ENCODE measurements at places on chromosomes 11 and 22.

DNA sequence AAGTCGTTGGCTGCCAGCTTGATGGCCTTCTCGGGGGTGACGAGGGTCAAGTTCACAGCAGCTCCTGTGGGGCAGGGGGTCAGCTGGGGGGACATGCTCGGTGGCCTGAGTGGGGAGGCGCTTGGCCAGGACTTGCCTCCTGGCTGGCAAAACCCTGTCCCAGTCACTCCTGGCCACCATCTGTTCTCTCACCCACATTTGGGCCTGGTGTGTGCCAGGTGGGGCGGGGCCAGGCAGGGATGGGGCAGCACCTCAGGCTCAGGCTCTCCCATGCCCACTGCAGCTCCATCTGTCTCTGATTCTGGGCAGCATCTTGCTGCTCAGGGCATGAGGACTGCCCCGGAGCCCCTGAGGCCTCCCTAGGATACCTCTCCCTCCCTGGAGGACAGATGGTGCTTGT is 3.7 kb upstream of the CEND1 start:
- no peak for DNase-seq

- no peak for DNase-seq
Observed at GRCh38 chr11:107777110-107777509, 65.3 kb upstream of the SLN start.

GRCh38 chr11:12218909-12219308 is 108.5 kb downstream of the MICAL2 start:
- DNase-seq, result no peak

GRCh38 chr11:28269586-28269985 is 161.4 kb downstream of the METTL15 start:
- no peak for DNase-seq

GRCh38 chr11:11072067-11072466 is 214.2 kb upstream of the ZBED5 start:
- no peak for DNase-seq

GRCh38 chr11:61160487-61161189 is 588 bp downstream of the VPS37C start:
- DNase-seq, result peak; percentile 38

DNA sequence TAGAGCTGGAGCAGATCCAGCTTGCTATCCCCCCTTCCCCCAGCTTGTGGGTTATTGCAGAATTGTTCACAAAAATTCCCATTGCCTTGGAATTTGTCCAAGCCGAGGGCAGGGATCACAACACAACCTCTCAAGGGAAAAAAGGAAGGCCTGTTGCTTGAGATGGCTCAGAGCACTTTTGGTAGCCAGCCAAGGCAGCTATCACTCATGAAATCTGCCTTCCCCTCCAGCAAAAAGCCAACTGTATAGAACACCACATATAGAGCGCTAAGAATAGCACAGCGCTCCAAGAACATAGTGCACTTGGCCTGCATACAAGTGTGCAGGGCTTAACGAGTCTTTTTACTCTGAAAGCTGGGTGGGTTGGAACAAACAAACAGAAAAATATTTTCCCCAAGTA is 46.2 kb downstream of the FAM83F start:
- peak; percentile 16 for DNase-seq

DNA sequence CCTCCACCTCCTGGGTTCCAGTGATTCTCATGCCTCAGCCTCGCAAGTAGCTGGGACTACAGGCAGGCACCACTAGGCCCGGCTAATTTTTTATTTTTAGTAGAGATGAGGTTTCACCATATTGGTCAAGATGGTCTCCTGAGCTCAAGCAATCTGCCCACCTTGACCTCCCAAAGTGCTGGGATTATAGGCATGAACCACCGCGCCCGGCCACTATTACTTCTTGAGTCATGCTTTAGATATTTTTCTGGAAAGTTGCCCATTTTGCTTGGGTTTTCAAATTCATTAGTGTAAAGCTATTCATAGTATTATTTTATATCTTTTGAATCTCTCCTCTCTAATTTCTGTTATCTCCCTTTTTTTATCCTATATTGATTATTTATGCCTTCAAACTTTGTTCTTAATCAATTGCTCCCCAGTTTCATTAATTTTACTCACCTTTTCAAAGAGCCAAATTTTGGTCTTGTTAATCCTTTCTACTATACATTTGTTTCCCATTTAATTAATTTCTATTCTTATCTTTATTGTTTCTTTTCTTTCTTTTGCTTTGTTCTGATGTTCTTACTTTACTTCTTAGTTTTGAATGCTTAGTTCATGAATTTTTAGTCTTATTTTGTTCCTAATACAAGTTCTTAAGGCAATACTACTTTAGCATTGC is 10.3 kb upstream of the RAC2 start:
- peak; percentile 93 for DNase-seq

DNA sequence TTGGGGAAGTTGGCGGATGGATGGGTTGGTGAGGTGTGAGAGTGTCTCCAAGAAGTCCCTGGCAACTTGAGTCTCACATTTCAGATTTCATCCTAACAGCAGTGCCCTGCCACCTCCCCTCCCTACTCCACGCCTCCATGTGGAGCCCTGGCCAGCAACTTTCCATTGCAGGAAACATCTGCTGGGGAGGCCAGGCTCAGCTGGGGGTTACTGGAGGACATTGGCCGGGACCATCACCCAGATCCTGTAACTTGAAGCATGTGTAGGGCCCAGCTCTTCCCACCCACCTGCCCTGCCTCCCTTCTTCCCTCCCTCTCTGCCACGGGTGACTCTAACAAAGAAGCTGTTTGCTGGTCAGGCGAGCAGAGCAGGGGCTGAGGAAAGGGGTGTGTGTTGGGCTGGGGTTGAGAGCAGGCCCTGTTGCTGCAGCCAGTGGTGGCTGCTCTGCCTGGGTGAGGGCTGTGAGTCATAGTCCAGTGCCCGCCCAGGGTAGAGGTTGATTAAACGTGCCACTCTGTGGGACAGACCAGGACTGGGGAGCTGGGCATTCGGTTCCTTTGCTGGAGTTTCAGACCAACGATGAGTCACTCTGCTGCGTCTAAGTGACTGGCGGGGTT is 64.0 kb downstream of the SCN3B start:
- DNase-seq, result peak; percentile 70

DNA sequence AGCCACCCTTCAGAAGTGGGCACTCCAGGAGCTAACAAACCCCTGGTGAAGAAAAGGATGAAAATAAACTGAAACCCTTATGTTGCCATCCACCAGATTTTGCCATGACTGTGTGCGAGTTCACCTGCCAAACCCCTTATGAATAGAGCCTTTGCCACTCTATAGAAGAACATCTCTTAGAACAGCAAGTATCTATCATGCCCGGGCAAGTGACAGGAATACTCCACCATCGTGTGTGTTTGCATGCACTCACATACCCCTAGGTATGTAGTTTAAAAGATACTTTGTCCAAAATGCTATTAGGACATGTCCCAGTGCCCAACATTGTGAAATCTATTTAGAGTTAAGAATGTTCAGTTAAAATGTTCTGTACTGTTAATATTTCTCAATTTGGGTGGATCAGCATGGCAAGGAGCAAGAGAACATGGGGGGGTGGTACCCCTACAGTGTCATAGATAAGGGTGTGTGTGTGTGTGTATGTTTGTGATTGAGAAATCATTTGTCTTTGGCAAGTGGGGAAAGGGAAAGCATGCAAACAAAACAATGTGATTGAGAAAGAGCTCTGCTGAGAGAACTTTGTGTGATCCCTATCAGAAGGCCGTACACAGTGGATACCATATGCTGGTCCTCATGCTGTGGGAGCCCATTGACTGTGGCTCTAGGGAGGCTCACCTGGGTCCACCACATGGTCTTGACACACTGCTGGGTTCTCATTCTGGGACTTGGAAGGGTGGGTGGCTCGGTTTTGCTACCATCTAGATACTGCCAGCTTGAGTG is 94.9 kb downstream of the ZBTB16 start:
- DNase-seq, result no peak

GRCh38 chr11:131637469-131638175 is 267.2 kb downstream of the NTM start:
- DNase-seq, result no peak

- DNase-seq, result no peak
Observed at GRCh38 chr11:2160736-2161259, at the start of gene INS. INS (minus strand) TSS chr11:2161209; CDS start chr11:2160971, 238 bp downstream.

DNA sequence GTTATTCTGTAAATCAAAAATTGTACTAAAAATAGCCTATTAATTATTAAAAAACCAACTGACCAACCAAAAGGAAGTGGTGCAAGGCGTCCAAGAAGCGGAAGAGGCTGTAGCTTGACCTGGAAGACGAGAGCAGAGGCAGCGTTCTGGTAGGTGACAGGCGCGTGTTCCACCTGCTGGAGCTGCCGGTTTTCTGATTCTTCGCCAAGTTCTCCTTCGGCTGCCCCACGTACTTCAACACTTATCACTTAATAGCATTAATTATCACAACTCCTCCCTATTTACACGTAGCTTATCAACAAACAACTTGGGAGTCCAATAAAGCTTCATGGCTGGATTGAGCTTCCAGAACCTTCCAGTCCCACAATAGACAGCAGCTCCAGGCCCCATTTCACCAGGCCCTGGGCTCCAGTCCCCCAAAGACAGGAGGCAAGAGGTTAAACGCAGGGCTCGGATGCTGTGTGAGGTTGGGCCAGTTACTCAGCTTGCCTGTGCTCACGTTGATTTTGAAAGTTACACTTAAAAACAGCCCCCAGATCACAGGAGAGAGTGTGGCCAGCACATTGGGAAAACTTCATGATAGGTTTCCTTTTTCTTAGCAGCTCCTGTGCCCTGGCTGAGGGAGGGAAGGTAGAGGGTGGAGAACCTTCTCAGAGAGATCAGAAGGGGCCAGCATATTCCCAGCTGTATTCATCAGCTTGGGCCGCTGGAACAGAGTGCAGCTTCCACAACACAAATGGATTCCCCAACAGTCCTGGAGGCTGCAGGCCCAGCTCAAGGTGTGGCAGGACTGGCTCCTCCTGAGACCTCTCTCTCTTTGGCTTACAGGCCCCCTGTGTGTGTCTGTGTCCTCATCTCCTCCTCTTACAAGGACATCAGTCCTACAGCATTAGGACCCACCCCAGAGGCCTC is 54.2 kb upstream of the FGF3 start:
- DNase-seq, result no peak

GRCh38 chr22:18070041-18070440 is 7.7 kb upstream of the PEX26 start:
- no peak for DNase-seq

- DNase-seq, result peak; percentile 52
Observed at GRCh38 chr11:65645710-65646109, 7.8 kb downstream of the SIPA1 start.

DNA sequence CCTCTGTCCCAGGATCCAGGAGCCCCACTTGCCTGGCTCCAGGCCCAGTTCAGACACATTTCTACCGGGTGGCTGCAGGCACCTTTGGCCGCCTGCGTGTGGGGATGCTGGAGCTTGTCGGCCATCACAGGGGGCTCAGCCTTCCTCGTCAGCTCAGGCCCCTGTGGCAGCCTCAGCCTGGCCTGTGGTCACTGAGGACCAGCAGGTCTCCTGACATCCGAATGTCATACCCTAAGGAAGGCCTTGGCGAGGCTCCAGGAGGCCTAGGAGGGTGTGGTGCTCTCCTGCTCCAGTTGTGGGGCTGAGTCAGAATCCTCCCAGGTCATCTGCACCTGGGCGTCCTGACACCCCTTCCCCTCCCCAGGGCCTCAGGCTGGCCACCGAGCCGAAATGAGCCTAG is 14.9 kb upstream of the SOX10 start:
- DNase-seq, result no peak

DNA sequence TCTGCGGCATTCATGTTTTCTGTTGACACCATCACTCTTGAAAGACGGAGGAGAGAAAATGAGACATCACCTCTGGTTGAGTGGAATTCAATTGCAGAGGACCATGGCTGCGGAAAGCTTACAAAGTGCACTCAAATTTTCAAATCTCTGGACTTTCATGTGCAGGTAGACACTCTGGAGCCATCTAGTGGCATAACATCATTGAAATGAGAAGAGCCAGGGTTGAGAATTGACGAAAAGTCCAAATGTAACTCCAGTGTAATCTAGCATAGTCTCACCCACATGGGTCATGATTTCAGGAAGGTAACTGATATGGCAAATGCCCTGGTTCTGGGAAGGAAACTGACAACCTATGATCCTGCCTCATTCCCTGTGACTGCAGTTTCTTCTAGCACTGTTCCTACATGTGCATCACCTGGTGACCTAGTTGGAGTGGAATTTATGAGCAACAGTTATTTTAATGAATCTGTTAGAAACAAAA is 687.8 kb downstream of the KCNA4 start:
- peak; percentile 87 for DNase-seq

GRCh38 chr22:34986523-34986922 is 79.4 kb upstream of the ISX start:
- no peak for DNase-seq

- DNase-seq, result peak; percentile 54
Observed at GRCh38 chr22:21014726-21015465, at the start of gene P2RX6. P2RX6 (plus strand) TSS chr22:21015165; CDS start chr22:21015175, 10 bp downstream.

- DNase-seq, result no peak
Observed at GRCh38 chr11:18566406-18566805, 22.1 kb downstream of the UEVLD start.
